ENCODE measurements at places on chromosomes 12 and 14.

- no peak for DNase-seq
Measured at GRCh38 chr12:28622406-28622805, 432.1 kb downstream of the CCDC91 start.

DNA sequence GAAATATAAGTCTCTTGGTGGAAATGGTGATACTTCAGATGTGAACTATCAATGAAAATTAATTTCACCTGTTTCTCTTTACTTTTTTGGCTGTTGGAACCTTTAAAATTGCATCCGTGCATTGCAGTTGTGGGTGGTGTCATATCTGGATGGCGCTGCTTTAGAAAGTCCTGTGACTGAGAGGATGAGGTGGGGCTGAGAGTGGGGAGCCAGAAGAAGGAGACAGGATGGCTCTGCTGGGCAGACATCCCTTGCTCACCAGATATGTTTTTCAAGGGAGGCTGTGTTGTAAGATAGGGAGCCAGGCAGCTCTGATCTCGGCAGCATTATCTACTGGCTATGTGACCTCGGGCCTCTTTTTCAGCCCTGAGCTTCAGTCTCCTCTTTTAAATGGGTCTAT lies 12.7 kb downstream of the ASB2 start:
- DNase-seq = no peak

- no peak for DNase-seq
Measured at GRCh38 chr14:99749142-99749541, 44.1 kb upstream of the EML1 start.

DNA sequence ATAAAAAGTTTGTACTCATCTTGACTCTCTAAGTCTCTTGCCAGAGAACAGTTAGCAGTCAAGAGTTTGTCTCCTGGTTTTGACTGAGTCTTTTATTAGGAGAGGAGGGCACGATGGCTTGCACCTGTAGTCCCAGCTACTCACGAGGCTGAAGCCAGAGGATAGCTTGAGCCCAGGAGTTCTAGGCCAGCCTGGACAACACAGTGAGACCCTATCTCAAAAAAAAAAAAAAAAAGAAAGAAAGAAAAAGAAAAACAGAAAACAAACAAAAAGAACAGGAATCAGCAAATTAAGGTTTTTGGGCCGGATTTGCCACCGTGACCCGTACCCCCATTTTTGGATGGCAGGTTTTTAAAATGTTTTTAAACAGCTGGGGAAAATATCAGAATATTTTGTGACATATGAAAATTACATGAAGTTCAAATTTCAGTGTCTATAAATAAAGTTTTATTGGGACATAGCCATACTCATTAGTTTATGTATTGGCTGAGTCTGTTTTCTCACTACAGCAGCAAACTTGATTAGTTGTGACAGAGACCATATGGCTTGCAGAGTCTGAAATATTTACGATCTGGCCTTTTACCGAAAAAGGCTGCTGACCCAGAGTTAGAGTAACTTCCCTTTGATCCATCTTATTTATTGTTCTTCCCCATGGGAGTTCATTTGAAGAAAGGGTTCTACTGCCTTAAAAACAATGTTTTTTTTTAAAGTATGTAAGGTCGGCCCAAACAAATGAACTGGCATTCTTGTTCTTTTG lies 31.2 kb downstream of the VEZT start:
- no peak for DNase-seq

DNA sequence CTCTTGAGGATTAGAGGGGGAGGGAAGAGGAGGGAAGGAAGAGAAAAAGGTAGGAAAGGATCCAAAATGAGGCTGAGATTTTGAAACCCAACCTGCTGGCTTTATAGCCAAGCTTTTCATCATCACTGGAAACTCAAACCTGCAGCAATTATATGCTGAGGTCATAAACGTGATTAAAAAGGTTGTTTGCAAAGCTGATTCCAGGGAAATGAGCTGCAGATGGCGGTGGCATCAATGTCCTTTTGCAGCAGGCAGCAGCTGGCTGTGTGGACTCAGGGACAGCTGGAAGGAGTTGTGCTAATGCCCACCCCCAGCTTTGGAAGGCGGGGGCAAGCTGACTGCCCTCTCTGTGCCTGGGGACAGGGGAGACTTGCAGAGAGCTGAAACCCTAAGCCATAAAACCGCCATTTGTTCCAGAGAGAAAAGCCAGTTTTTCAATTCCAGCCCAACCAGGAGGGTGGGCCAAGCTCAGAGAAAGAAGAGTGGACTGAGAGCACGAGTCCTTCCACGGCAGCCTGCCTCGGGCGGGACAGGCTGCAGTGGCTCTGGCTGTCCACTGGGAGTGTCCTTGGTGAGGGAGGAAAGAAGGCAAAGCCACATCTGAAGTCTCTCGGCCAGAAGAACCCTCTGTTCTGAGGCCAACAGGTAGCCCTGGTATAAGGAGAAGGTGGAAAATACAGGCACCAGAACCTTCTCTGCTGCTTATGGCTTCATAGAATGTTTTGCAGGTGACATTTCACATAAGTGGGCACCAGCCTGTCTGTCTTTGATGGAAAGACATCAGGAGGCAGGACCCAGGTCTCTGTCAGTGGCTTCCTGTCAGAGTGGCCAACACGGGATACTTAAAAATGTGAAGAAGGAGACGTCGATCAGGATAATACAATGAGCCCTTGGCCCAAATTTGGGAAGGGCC lies 90.7 kb downstream of the SINHCAF start:
- no peak for DNase-seq

DNA sequence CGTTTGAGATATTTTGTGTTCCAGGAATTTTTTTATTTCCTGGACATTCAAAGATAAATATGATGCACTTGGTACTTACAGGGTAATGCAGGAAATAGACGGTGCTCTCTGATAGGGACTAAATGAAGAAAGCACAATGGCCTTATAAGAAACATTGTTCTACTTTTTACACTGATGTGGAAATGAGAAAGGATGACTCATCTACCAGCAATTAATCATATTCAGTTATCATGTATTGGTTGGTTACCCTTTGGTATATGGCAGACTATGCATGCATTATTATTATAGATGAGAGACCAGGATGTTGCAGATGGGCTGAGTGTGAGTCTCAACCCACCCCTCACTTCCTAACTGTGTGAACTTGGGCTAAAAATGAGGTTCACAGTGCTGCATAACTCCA lies 222.2 kb downstream of the FLRT2 start:
- no peak for DNase-seq

GRCh38 chr12:56872366-56872765 lies 61.8 kb downstream of the SDR9C7 start:
- no peak for DNase-seq

DNA sequence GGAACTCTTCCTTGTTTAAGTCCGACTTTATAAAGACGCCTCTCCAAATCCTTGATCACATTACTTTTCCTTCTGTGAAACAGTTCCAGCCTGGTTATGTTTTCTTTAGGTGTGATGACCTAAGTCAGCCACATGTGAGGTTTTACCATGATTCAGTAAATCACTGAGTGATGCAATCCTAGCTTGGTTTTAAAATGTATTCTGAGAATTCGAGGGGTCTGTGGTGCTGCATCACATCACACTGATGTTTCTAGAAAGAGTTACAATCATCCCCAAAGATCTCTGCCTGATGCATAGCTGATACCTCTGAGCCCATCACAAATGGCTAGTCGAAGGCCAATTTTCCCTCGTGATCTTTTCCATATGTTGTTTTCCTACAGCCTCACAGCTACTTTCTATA lies 152.7 kb downstream of the ANO2 start:
- no peak for DNase-seq

DNA sequence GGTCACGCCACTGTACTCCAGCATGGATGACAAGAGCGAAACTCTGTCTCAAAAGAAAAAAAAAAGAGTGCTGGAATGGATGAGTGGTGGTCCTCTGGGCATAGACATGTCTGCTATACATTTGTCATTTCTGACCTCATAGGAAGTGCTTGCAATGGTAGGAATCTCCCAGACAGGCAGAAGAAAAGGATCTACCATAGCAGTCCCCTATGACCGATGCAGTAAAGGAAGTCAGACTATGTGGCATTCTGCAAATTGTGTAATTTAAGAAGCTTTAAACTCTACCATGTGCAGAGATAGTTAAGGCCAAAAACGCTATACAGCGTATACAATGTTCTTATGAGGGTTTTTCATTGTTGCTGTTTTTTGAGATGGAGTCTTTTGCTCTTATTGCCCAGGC lies 24.7 kb upstream of the RAP1B start:
- DNase-seq = no peak

DNA sequence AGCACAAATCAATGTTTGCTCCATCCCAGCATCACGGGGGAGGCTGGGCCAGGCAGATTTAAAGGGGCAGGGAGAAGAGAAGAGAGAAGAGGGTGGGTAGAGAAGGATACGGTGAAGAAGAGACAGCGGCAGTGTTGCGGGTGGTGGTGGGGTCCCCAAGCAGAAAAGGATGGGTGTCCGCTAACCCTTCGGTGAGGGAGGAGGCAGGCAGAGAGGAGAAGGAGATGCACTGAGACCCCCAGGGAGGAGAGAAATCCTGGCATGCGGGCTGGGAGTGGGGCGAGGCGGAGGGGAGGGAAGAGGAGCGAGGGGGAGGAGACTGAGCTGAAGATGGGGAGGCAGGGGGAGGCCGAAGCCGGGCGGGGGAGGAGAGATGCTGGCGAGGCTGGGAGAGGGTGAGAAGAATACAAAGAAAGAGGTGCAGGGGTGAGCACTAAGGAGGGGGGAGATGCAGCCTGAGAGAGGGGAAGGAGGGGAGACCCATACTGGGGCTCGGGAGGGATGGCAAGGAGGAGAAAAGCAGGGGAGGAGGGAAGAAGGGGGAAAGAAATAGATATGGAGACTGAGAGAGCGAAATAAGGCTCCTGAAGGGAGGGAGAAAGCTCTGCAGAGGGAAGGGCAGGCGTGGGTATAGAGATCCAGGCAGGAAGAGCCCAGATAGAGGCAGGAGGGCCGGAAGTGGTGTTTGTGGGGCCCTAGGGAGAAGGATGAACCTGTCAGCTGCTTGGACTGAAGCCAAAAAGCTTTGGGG lies at the start of gene JPH4:
JPH4 (minus strand) TSS at position 231 of the 751 bp plus-strand sequence. CDS start 1,337 bp downstream, outside the sequence.
- DNase-seq = no peak

DNA sequence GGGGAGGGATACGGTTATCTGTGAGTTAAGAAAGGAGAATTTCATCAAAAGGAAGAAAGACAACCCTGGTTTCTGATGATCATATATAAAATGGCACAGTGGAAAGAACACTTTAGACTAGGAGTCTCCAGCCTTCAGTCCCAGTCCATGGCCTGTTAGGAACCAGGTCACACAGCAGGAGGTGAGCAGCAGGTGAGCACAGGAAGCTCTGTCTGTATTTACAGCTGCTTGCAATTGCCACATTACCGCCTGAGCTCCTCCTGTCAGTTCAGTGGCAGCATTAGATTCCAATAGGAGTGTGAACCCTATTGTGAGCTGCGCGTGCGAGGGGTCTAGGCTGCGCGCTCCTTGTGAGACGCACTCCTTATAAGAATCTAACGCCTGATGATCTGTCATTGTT lies 137.9 kb downstream of the BTG1 start:
- DNase-seq = no peak

DNA sequence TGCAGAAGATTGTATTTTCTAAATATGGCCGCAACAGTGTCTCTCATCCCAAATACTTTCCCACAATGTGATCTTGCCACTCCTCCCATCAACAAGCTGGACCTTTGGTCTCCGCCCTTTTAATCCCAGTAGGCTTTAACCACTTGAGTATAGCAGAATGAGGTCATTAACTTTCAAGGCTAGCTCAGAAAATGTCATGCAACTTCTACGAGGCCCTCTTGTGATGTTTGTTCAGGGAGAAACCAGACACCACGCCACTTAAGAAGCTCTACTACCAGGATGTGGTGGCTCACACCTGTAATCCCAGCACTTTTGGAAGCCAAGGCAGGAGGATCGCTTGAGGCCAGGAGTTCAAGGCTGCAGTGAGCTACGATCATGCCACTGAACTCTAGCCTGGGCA lies 20.1 kb upstream of the OR6J1 start:
- DNase-seq = no peak

DNA sequence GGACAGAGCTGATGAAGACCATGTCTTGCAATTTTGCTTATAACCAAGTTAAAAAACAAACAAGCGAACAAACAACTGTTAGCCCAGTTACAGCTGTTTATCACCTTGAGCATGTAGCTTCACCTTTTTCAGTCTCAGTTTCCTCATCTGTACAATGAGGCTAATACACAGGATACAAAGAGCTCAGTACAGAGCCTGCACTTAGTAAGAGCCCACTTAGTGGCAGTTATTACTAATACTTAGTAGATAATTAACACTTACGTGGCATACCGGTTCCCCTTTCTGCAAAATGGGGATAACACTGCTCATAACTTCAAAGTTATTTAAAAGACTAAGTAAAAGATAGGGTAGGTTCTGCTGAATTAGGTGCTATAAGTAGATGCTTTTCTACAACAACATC lies 228.0 kb downstream of the MON2 start:
- DNase-seq = no peak

DNA sequence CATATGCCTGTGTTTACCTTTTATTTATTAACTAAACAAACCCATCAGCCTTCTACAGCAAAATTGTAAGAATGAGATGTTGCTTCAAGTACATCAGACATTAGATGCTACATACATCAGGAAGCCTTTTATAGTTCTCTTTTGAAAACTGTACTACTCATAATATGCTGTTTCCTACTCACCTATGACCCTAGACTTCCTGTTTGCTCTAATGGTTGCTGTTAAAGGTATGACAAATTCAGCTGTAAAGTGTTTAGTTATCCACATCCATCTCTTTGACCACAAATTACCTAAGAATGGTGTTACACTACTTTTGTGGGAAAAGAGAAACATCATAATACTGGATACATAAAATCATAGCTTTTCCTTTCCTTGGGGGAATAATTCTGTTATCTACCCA lies 220.0 kb downstream of the RAD51B start:
- no peak for DNase-seq

- DNase-seq = no peak
Measured at GRCh38 chr12:131383741-131384543, 326.9 kb upstream of the SFSWAP start.

GRCh38 chr12:77559400-77560074 lies 271.2 kb upstream of the NAV3 start:
- DNase-seq = no peak
